ENCODE measurements at places on chromosomes 2 and 18.

DNA sequence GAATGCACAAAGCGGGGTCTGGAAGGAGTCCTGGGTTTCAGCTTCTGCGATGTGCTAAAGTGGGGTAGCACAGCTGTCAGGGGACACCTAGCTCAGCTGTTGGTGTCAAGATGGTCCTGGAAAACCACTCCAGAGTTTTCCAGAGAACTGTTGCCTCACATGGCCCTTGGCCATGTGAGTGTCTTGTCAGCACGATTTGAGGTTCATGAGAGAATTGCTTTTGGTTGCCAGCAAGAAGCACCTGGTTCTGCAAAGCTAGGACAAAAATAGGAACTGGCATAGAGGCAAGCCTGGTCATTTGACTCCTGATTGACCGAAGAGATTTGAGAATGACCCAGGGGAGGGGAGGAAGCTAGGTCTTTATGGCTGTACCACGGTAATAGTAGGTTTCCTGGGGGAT is 50.4 kb upstream of the CTLA4 start:
- no peak for DNase-seq

DNA sequence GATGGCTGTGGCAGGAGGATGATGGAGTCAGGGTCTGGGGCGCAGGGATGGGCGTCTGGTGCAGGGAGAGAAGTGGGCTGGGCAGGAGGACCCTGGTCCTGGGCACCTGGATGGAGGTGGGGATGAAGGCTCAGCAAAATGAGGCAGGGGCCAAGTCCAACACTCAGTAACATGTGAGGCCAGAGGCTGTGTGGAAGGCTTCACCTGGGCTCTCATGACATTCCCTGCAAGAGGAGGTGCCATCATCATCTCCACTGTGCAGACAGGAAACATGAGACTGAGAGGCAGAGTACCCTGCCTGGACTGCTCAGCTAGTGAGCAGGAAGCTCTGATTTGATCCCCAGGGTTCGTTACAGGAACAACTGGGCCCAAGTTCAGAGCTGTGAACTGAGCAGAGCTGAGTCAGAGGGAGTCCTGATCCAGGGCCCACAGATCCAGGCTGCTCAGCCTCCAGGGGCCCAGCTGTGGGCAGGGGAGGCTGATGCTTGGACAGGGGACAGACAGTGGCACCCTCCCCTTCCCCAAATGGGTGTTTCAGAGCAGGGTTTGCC is 36.9 kb downstream of the HJURP start:
- DNase-seq: no peak

DNA sequence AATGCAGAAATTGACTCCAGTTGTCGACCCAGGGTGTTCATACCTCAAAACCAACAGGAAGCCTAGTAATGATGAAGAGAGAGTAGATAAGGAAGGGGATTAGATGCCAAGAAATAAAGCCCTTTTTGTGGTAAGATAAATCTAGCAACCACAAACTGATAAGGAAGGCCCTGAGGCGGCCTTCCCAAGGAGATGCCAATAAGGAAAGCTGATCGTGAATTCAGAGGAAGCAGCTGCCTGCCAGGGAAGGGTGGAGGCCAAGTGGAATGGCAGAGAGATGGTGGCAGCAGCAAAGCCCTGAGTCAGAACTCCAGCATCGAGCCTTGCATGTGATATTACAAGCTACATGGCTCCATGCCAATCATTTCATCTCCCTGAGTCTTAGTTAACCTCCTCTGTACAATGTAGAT is 126.3 kb downstream of the IRS1 start:
- DNase-seq: no peak

DNA sequence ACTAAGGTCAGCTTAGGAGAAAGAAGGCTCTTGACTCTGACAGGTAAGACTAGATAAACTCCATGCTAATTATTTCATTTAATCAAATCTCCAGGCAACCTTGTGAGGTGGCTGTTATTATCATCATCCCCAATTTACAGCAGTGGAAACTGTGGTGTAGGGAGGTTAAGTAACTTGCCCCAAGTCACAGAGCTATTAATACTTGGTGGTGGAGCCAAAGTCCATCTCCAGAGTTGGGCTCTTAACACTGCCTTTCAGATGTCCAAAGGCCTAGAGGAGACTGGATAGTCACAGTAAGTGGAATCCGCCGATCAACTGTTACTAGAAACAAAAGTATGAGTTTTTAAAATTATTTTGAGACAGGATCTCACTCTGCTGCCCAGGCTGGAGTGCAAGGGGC is 46.6 kb upstream of the SP3 start:
- DNase-seq: no peak

DNA sequence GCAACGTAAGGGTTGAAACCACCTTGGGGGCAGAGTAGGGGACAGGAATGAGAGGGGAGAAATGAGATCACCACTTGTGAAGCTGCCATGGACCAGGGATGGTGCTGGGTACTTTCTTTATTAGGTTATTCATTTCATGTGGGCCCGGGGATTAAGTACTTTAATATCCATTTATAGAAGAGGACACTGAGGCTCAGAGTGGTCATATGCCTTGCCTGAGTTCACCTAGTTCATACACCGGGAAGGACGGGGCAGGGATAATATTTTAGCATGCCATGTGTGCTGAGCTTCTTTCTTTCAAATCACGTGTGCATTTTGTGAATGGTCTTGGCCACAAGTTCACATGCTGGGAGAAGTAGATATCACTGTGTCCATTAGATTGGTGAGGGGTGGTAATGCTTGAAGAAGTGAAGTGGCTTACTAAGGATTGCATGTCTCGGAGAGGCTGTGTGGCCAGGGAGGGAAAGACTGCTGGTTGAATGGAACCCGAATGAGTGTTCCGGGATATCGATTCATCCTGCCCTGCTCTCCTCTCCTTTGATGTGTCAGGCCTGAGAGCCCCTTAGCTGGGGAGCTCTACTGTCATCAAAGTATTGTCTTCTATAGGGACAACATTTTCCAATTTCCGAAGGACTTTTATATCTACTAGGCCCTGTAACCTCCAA is 187.1 kb downstream of the MYCN start:
- no peak for DNase-seq

DNA sequence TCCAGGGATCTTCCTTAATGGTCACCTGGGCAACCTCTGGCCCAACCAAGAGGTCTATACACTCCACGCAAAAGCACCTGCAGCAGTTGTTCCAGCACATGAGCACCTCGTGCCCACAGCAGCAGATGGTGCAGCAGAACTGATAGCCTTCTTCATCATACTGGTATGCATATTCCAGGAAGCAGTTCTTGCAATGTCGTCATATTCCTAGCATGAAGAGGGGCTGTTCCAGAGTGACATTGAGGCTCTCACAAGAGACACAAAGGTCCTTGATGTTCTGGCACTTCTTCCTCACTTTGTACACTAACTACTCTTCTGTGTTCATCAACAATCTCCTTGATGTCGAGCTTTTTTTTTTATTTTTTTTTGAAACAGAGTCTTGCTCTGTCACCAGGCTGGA is 386.2 kb downstream of the MEIS1 start:
- DNase-seq: no peak

GRCh38 chr2:75476761-75477160 is 84.0 kb downstream of the EVA1A start:
- DNase-seq: no peak

GRCh38 chr2:42830922-42831574 is 38.7 kb upstream of the HAAO start:
- DNase-seq: no peak

DNA sequence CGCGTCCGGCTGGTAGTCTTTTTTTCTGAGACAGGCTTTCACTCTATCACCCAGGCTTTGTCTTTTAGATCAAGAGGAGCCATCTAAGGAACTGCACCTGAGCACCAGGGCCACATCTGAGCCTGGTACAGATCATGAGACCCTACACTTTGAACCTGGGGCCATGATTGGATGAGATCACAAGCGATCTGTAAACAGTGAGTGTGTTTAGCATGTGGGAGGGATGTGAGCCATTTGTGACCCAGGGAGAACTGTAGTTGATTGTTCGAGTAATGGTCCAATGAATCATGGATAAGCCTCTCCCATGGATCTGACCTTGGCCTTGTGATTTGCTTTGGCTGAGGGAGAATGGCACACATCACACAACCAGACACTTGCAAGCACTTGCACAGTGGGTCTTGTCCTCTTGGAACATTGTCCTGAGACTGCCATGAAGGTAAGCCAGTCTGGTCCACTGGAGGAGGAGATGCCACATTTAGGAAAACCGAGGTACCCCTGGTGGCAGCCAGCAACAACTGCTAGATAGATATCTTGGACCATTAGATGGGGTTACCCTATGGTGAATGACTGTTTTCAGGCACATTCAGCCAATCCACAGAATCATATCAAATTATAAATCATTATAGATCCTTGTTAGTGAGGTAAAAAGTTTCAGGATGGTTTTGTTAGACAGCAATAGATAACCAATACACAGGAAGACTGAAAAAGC is 19.5 kb upstream of the DTNB start:
- no peak for DNase-seq

- DNase-seq: no peak
Measured at GRCh38 chr2:98921062-98921461, 15.0 kb downstream of the CRACDL start.

DNA sequence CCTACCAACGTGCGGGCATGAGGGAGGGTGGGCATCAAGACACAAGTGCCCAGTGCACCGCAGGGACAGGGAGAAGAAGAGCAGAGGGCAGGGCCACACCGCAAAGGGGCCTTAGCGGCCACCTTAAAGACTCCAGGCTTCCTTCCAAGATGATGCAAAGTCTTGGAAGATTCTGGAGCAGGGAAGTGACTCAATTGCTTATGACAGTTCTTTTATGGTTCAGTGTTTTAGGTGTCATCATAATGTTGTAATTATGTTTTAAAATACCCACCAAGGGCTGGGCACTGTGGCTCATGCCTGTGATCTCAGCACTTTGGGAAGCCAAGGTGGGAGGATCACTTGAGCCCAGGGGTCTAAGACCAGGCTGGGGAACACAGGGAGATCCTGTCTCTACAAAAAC is 44.5 kb upstream of the SEMA4C start:
- no peak for DNase-seq

- DNase-seq: no peak
Measured at GRCh38 chr18:61606759-61607158, 273.5 kb downstream of the CDH20 start.

- no peak for DNase-seq
Measured at GRCh38 chr2:109395494-109396201, 218.1 kb downstream of the SEPTIN10 start.

DNA sequence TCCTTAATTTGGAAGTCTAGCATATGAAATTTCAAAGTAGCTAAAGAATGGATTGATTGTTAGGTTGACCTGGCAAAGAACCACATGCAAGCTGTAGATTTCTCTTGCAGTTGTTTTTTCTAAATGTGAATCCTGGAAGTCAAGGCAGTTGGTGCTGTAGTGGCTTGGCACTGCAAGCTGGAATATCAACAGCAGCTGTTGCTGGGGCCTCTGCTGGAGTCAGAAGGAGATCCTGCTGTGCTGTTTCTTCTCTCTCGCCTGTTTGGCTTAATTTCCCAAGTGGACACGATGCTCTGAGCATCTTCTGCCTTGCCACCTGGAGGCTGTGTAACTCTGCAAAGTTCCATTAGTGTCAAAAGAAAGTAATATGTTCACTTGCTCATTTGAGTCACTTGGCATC is 12.6 kb downstream of the PIK3C3 start:
- no peak for DNase-seq

DNA sequence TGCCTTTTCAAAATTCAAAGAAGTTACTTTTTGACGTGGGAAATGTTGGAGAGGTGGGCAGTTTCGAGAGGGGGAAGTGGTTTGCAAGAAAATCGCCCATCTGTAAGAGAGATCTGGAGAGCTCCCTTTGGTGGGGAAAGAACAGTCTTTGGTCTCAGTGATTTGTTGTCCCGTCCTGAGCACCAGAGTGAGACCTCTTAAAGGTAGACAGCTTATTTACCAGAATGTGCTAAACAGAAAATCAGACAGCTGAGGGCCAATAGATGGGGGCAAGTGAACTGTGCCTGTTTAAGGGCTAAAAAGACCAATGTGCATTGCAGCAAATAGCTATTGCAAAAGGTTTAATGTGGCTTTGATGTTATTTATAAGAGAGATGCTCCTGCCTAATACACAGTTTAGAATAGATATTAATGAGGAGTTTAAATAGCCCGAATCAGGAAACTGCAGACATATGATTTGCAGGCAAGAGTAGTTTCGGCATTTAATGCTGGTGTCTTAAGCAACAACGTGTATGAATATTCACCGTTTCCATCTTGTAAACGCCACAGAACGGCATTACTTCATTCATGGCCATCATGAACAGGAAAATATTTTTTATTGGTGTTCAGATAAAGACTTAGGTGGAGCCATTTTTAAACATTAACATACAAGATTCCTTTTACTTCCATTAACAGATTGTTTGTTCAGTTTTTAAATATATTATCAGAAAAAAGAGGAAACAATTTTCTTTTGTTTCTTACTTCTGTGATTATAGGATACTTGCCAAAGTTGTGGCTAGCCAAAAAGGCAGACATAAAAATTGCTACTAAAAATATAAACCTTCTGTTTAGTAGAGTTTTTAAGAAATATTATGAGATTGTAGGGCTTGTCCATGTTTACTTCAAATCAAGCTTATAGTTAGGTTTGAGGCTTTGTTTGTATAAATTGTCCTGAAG is 29.6 kb downstream of the ARHGAP15 start:
- DNase-seq: no peak

Data from stimulated activated CD4-positive, alpha-beta T cell treated with anti-CD3 and anti-CD28 coated beads, Interleukin-15, amount 100 ng/mL, for 1 hour (primary cell).